ENCODE measurements at places on chromosomes 7 and 10.

- DNase-seq = no peak
Measured at GRCh38 chr10:43336061-43336460, 35.4 kb upstream of the FXYD4 start.

DNA sequence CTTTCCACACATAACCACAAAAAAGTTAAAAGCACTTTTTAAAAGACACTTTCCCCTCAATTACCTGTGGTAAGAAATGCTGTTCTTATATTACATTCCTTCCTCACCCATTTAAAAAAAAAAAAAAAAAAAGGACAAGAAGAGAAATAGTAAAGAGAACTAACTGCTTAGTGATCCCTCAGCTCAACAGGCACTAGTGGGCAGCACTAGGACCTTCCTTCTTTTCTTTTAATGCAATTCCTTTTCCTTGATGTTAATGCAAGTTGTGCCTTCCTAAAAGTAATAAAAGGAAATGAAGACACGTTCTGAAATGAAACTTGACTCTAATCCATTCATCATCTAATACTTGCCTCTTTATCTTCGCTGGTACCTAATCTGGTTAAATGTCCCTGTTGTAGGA is 189.7 kb downstream of the TCF7L2 start:
- no peak for DNase-seq

DNA sequence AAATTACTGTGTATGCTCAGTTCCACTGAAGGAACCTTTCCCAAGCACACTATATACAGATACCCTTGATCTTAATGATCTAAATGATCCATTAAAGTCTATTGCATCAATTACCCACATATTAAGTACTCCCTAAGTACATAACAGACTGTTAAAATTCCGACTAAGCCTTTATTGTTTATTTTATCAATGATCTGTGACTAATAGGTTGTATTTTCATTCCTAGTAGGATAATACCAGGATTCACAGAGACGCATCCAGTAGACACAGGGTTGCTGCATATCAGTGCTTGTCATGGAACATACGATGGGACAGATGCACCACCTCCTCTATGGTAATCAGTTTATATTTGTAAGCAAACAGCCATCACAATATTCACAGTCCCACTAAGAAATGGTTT is 159.6 kb upstream of the SLC26A5 start:
- no peak for DNase-seq

GRCh38 chr7:84040355-84040754 is 154.2 kb downstream of the SEMA3A start:
- no peak for DNase-seq

DNA sequence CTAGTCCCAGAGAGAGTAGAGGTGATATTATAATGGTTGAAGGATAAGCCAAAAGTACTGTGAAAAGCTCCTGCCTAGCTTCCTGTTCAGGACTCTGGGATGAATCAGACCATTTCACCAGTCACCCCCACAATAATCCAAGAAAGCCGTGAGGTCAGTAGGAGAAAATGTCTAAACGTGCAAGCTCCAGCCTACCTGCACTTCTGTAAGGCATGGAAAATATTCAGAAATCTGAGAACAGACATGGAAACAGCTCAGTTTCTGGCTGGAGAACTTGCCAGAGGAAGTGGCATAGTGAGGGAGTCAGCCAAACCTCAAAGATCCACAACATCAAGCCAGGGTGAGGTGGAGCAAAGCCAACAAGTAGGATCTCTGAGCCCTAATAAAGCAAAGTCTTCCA is 58.2 kb downstream of the ELAPOR2 start:
- no peak for DNase-seq

- DNase-seq = no peak
Measured at GRCh38 chr7:35355199-35355598, 101.3 kb upstream of the TBX20 start.

DNA sequence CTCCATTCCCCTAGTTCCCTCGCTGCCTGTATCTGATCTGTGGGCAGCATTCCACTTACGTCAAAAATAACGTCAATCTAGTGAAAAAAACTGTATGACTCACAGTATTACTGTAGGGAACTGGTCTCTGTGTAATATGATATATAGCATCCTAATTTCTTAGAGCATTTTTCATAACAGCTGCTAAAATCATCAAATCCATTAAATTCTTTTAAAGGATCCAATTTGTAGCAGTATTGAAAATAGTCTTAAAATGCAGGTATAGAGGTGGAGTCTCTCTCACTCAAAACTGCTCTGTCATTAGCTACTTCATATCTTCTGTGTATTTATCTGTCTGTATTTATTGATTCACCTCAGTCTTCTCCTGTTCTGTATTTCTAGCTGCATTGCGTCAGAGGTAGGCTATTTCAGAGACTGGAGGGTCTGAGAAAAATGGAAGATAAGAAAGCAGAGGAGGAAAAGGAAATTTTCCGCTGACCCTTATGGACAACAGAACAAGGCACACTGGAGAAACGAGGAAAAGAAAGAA is 59.9 kb downstream of the PON1 start:
- no peak for DNase-seq

GRCh38 chr7:76356115-76356514 is 2.7 kb downstream of the YWHAG start:
- no peak for DNase-seq
